ENCODE measurements at places on chromosomes 12 and 14.

GRCh38 chr12:116370004-116370404 is 92.5 kb upstream of the MED13L start:
- no peak for DNase-seq

GRCh38 chr12:56571121-56571520 is 49.5 kb downstream of the RBMS2 start:
- no peak for DNase-seq

GRCh38 chr12:42961395-42961794 is 371.8 kb upstream of the PRICKLE1 start:
- no peak for DNase-seq

- DNase-seq = no peak
Observed at GRCh38 chr12:19652386-19652785, 213.1 kb downstream of the AEBP2 start.

GRCh38 chr14:92525322-92526095 is 11.9 kb downstream of the RIN3 start:
- no peak for DNase-seq

All from cerebellar cortex (tissue), 1 donor.